ENCODE measurements at places on chromosomes 4 and X.

DNA sequence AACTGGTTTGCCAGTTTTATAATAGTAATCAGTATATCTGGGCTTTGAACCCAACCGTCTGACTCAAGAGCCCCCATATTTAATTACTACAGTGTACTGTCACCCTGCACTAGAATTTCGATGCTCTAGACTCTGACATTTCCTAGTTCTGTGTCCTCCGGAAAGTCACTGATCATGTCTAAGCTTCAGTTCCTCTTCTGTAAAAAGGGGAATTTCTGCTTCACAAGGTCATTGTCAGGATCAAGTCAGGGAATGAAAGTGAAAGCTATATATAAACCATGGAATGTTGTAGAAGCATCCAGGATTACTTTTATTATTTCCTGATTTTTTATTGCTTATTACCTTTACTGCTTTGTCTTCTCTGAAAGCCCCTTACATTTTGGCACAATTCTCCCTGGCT lies 4.0 kb upstream of the KCNIP4 start:
- DNase-seq = no peak

- DNase-seq = no peak
These were observed 34.6 kb upstream of the TBC1D14 start for GRCh38 chr4:6874981-6875380.

- no peak for DNase-seq
These were observed 194.0 kb upstream of the BOD1L1 start for GRCh38 chr4:13821522-13821921.

GRCh38 chrX:11666952-11667685 lies 1.4 kb upstream of the ARHGAP6 start:
- DNase-seq = no peak

GRCh38 chrX:113726466-113726865 lies 857.4 kb upstream of the HTR2C start:
- DNase-seq = no peak

DNA sequence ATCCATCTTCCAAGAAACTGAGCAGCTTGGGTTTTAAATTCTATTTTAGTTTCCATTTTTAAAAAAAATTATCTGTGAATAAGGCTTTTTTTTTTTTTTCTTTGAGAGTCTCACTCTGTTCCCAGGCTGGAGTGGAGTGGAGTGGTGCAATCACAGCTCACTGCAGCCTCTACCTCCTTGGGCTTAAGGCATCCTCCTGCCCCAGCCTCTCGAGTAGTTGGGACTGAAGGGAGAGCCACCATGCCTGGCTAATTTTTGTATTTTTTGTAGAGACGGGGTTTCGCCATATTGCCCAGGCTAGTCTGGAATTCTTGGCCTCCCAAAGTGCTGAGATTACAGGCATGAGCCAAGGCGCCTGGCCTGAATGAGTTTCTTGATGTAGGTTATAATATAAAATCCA lies 1.4 kb downstream of the ENOPH1 start:
- DNase-seq = no peak

DNA sequence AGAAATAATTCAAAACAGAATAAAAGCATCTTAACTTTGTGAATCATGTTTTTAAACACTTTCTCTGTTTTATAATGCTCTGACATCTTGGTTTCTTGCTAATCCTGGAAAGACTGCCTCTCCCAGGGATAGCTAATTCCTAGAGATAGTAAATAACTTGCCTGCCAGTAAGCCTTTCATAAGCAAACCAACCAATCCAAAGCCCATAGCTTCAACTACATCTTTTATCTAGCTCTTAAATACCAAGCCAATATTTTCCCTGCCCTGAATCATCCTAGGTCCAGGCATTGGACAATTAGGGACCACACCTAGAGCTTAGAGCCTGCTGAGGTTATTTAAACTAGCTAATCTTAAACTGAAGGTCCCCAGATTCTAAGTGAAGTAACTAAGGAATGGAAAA lies 223.7 kb upstream of the DIPK2B start:
- no peak for DNase-seq

DNA sequence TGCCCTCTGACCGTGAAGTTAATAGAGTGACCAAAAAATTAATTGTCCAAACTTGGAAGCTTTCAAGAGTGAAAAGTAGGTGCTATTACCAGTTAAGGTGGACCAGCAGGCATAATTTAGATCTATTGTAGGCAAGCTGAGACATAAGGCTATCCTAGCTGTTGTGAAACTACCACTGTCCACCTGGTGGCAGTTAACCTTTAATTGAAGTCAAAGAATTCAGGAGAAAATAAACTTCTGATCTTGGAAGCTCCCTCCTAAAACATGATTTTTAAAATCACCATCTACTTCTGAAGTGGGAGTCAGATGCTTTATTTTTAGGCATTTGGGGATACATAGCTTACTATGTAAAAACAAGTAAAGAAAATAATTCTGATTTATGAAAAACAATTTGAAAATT lies 636.3 kb upstream of the HTR2C start:
- DNase-seq = no peak

Measured in mesothelial cell of epicardium (in vitro differentiated cells).